Hepatocyte (in vitro differentiated cells): ENCODE measurements at places on chromosomes 12 and 14. TPM values are rescaled to one million over a fixed set of nuclear protein-coding genes. Genes with fewer than 3 reads are reported as not detected.

DNA sequence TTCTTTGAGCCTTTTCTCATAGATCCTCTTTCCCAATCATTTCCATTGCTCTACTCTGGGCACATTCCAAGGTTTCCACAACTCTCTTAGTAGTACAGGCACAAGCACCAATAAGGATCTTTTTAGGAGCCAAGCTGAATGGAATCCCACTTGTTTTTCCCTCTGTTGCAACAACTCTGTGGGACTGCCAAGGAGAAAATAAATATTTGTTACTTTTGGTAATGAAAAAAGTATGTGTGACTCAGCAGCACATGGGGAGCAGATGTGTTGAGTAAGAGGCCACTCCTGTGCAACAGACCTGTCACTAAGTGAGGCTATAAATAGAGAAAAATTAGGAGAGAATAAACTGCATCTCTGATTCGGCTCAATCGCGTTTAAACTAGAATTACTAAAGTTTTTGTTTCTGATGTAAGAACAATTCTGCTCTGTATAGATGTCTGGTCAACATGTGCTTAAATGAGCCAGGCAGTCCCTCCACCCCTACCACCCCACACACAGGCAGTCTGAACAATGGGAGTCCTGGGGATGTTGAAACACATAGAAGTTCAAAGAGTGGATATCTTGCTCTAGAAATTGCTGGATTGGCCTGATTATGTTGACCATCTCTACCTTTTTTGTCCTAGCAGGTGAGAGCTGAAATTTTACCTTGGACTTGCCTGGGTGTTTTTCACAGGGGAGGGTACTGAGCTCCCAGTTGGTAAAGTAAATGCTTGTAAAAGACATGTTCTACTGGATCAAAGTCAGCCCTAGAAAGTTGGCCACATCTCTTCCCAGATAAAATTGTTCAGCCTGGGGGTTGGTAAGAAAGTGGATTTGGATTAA, 244.3 kb upstream of the NOVA1 start:
- no peaks in the 10 kb centered on the region for H3K36me3 ChIP-seq
- peak; percentile 69 for DNase-seq
- no peaks in the 10 kb centered on the region for H3K27me3 ChIP-seq
- H3K4me1 ChIP-seq = peaks cover 25% of the 10 kb centered on the region
- no peak overlapping the region for H3K4me3 ChIP-seq
- H3K27ac ChIP-seq = peak overlapping the region; percentile 81

GRCh38 chr12:12384571-12385340, 27.9 kb downstream of the BORCS5 start:
- DNase-seq = peak; percentile 52
- no peaks in the 10 kb centered on the region for H3K27me3 ChIP-seq
- peaks cover 13% of the 10 kb centered on the region for H3K4me1 ChIP-seq
- H3K36me3 ChIP-seq = no peaks in the 10 kb centered on the region

Gene MTHFD1
- total RNA-seq = 19.5 and 29.5 TPM in 2 replicates

Gene SLCO1B1
- 25.4 and 33.4 TPM in 2 replicates for total RNA-seq

Gene CCDC60
- total RNA-seq = 0.24 and 0.47 TPM in 2 replicates

Gene GYS2
- total RNA-seq = 0.27 and 0.88 TPM in 2 replicates

Gene COL2A1
- total RNA-seq = 32.7 and 52.5 TPM in 2 replicates
